Activated gamma-delta T cell treated with anti-CD3 and anti-CD28 coated beads, Interleukin-2, amount 50 U/mL, for 16 hours (primary cell): ENCODE measurements at places on chromosomes 3 and 15.

DNA sequence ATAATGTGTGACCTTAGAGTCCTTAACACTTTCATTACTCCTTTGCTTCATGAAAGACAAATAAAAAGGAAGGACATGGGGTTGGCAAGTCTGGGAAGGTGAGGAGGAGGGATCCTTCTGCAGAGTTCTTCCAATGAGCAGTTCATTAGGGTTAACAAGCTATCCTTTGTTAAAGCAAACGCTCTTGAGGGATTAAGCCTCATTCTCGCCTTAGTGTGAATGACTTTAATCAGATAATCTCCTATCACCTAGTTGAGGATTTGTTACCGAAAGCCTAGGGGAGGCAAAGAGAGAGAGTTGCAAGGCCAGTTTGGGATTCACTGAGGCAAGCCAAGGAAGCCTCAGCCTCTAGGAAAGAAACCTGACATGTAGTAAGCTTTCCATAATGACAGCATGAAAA is 7.4 kb upstream of the MBNL1 start:
- no peak for DNase-seq

- DNase-seq: no peak
Observed at GRCh38 chr3:56985878-56986277, 74.6 kb upstream of the SPATA12 start.

DNA sequence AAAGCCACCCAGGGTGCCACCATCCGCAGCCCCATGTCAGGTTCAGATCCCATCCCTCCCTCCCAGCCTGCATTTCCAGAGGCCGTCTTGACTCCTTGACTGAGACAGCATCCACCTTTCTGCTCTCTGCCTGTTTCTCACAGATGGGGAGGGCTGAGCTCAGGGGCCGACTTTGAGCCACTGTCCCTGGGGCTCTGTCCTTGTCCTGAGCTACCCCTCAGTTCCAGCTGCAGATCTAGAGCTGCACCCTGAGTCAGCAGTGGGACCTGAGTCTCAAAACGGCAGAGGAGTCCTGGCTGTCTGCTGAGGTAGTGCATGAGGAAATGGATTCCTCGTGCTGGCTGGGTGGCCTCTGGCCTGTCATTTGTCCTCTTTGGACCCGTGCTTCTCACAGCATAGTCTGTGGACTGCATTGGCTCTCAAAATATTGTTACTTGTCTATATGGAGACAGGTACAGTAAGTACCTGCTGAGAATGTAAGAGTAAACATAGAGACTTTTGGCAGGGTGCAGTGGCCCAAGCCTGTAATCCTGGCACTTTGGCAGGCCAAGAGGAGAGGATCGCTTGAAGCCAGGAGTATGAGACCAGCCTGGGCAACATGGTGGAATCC is 22.3 kb downstream of the RPLP1 start:
- no peak for DNase-seq

DNA sequence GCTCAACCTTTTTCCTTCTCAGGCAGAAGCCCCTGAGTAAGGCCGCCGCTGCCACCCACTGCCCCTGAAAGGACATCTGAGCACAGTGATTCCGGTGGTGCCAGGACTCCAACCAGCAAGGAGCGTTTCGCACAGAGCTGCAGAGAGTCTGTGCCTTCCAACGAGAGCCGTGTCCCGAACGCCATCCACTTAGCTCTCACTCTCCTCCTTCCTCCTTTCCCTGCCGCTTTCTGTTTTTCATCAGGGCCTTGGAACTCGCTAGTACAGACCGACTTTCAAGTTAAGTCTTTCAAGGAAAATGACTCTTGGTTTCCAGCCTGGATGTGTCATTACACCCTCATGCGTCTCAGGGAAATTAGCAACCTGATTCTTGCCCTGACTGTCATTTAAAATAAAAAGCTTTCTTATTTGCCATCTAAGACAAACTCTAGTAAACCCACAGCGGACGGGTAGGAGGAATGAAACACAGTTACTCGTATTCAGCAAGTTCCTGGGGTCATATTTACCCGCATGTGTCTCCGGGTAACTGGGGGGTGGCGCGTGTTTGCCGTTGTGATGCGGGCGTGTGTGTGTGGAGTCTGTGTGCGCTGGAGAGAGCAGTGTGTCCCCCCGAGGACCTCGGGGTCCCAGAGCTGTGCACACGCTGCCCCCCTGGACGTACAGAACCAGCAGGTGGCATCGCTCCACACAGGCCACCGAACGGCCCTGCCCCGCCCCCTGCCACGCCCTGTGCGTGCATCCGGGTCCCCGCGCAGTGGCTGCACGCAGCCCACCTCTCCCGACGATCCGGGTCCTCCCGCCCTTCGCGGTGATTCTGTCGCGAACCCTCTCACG is 30.4 kb upstream of the ALDH1A3 start:
- DNase-seq: peak; percentile 10

DNA sequence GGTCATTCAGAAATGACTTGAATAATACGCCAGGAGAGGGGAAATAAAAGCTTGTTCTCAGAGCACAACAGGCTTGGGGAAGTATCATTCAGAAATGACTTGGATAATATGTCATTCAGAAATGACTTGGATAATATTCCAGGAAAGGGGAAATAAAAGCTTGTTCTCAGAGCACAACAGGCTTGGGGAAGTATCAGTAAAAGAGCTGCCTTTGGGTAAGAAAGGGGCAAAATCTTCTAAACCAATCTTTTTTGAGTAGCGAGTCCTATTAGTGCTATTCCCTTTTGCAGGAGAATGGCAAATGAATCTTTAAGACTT is 20.9 kb downstream of the GABRR3 start:
- DNase-seq: no peak

DNA sequence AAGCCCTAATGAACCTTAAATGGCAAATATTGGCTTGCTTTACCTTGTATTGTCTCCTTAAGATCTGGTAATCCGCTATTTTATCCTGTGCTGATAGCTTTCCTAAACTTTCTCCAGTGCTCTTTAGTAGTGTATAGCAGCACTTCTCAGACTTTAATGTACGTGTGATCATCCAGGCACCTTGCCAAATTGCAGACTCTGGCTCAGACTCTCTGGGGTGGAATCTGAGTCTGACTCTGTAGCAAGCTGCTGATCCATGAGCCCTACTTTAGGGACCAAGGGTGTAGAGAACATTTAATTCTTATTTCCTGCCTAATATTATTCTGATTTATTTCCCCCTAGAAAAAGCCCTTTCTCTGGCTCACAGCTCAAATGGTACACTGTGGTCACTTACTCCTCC is 518.8 kb upstream of the ZNF385D start:
- DNase-seq: no peak

GRCh38 chr3:172159376-172159775 is 120.0 kb downstream of the FNDC3B start:
- no peak for DNase-seq

- no peak for DNase-seq
Observed at GRCh38 chr15:100167884-100168375, 173.8 kb downstream of the ADAMTS17 start.

GRCh38 chr3:130906374-130906995 is 12.6 kb downstream of the ATP2C1 start:
- no peak for DNase-seq

GRCh38 chr3:44104668-44105321 is 136.9 kb upstream of the TOPAZ1 start:
- peak; percentile 3 for DNase-seq

- no peak for DNase-seq
Observed at GRCh38 chr3:95029644-95030043, 966.8 kb downstream of the NSUN3 start.

DNA sequence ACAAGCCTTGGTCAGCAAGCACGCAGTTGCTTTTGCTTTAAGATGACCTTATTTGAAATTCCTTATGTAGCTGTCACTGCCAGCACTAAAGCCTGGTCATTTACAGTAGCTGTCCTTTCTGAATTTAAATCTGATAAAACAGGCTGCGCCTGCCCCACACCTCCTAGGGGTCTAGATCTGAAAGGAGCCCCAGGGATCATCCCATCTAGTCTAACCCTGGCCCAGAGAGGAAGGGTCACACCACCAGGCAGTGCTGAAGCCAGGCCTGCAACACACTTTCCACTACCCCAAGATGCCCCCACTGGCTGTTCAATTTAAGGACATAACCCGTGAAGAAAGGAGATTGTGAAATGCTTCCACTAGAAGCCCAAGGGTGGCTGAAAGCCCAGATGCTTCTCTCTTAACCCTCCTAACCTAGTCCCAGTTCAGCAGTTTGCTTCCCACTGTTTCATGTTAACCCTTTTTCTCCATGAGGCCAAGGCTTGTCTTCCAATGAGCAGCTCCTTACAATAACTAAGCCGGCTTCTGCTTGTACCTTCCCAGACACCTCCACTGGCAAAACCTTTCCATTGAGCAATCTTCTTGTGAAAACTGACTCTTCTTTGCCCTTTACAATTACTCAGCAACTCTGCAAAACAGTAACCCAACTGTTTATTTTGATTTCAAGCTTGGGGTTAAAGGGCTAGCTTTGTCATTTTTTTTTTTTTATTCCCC is 198.9 kb upstream of the LPP start:
- DNase-seq: no peak

GRCh38 chr15:63545520-63545919 is 41.1 kb downstream of the USP3 start:
- DNase-seq: no peak

- no peak for DNase-seq
Observed at GRCh38 chr15:94098921-94099573, 132.3 kb upstream of the MCTP2 start.

- no peak for DNase-seq
Observed at GRCh38 chr3:134650431-134651346, at the start of gene KY. TSS of gene KY (minus strand) at chr3:134651022. CDS start at chr3:134650960, 62 bp downstream.

DNA sequence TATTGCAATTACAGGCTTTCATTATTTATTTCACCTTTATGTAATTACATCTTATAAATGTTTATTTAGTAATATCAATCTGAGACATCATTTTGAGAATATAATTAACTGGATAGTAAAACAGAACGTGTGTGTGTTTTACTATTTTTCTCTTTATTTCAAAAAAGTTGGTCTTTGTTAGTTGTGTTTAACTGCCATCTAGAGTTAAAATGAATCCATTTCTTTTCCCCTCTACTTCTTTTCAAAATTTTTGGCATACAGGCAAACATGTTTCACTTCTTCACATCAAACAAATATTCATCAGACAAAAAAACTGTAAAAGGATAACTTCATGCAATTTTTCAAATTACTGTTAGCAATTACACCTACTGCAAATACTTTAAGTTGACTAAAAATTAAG is 61.1 kb downstream of the FEZF2 start:
- no peak for DNase-seq

GRCh38 chr3:37526511-37526910 is 335.2 kb upstream of the CTDSPL start:
- DNase-seq: no peak

GRCh38 chr15:70062321-70062956 is 35.3 kb downstream of the TLE3 start:
- DNase-seq: no peak

GRCh38 chr3:177881351-177881750 is 654.9 kb upstream of the KCNMB2 start:
- DNase-seq: no peak

GRCh38 chr15:98881526-98882520 is 125.8 kb downstream of the PGPEP1L start:
- DNase-seq: no peak

- no peak for DNase-seq
Observed at GRCh38 chr3:43872301-43872700, 181.6 kb downstream of the ABHD5 start.

DNA sequence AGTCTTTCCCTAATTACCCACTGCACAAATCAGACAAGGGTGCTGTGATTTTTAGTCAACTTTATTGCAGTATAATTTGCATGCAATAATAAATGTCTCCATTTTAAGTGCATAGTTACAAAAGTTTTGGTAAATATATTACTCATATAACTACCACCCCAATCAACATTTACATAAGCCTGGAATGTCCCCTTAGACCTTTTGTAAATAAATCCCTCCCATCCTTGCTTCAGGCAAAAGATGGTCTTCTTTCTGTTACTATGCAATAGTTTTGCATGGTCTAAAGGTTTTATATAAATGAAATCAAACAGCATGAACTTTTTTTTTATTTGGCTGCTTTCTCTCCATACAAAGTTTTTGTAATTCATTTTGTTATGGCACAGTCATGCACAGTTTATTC is 235.4 kb downstream of the PYDC2 start:
- no peak for DNase-seq

GRCh38 chr3:8887435-8888300 is 75.6 kb downstream of the RAD18 start:
- DNase-seq: no peak

- no peak for DNase-seq
Observed at GRCh38 chr3:138245026-138245425, 57.9 kb downstream of the ARMC8 start.
